ENCODE measurements at places on chromosomes 1 and 21. TPM values are rescaled to one million over a fixed set of nuclear protein-coding genes. Genes with fewer than 3 reads are reported as not detected.

NBL1 gene
- 14.0 TPM for total RNA-seq

- peak; percentile 81 for DNase-seq
- H3K27me3 ChIP-seq, result peaks cover 23% of the 10 kb centered on the region
- peaks cover 8% of the 10 kb centered on the region for H3K4me1 ChIP-seq
- no peaks in the 10 kb centered on the region for H3K36me3 ChIP-seq
- peak overlapping the region; percentile 53 for H3K27ac ChIP-seq
- no peak overlapping the region for H3K4me3 ChIP-seq
Measured at GRCh38 chr1:12067900-12068821, 5.1 kb downstream of the TNFRSF8 start.

DNA sequence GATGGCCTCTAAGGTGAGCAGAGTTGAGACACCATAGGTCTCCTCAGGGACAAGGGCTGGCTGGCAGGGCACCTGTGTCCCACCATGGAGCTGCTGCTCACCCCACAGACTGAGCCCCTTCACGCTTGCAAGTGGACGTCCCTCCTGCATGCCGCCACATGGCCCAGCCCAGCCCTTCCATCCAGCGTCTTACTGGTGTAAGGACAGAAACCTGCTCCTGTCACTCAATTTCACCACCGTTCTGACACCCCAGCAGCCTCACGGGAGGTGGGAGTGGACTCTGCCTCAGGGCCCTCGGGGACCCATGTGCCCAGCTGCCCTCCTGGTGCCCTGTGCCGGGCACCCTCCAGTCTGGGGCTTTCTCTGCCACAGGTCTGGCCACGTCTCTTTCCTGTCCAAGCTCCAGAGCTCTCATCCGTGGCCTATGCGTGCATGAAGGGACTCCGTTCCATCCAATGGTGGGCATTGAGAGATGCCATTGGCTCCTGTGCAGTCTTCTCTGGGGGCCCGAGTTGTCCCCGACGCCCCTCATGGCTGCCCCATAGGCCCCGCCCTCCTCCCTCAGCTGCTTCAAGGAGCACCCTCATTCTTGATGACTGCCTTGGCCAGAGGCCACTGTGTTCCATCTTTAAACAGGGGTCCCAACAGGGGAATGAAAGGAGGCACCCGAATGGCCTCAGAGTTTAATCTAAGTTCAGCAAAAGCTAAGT, 42.6 kb upstream of the COL6A1 start:
- DNase-seq, result no peak
- no peaks in the 10 kb centered on the region for H3K36me3 ChIP-seq
- no peaks in the 10 kb centered on the region for H3K27me3 ChIP-seq
- no peaks in the 10 kb centered on the region for H3K4me1 ChIP-seq
- H3K4me3 ChIP-seq, result no peak overlapping the region

- peaks cover 20% of the 10 kb centered on the region for H3K4me1 ChIP-seq
- H3K27me3 ChIP-seq, result no peaks in the 10 kb centered on the region
- peak overlapping the region; percentile 24 for H3K27ac ChIP-seq
- H3K36me3 ChIP-seq, result peaks cover 47% of the 10 kb centered on the region
Measured at GRCh38 chr21:45154511-45155508, 80.4 kb downstream of the ADARB1 start.

DNA sequence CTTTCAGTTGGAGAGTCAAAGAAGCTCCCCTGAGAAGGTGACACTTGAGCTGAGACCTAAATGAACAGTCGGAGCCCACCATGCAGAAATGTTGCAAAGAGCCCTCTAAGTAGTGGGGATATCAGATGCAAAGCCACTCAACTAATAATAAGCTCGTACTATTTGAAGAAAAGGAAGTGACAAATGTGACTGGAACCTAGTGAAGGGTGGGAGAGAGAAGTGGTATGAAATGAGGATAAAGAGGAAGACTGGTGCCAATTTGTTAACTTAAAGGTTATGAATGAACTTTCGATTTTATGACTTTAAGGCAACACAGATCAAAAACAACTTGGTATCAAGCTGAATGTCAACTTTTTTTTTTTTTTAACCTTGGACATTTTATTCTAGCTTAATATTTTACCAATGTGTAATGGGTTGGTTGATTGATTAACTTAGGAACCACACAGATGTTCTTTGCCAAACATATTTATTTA, 14.7 kb downstream of the LYPLAL1 start:
- H3K27me3 ChIP-seq, result no peaks in the 10 kb centered on the region
- H3K27ac ChIP-seq, result no peak overlapping the region
- H3K4me1 ChIP-seq, result peaks cover 5% of the 10 kb centered on the region
- DNase-seq, result no peak
- 0 out of 2 replicates have a peak, but pooled peaks cover 3% of the 10 kb centered on the region for H3K36me3 ChIP-seq

DNA sequence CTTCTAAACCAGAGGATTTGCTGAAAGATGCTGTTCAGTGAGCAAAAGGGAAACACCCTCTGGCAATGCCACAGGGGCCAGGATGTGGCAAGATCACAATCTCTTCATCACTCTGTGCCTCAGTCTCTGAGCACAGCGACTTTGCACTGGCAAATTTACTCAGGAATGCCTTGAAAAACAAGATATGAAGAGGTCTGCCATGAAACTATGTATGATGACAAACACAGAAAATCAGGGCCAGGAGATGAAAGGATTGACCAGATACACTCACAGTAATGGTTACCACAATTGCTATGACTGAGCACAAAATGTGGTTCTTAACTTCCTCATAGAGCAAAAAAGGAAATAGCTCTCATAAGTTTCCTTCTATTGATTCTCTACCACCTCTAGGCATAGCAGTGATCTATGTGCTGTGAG, 5.8 kb downstream of the TTC13 start:
- H3K4me1 ChIP-seq, result 0 out of 2 replicates have a peak, but pooled peaks cover 2% of the 10 kb centered on the region
- DNase-seq, result peak; percentile 13
- H3K27ac ChIP-seq, result no peak overlapping the region
- H3K4me3 ChIP-seq, result no peak overlapping the region
- no peaks in the 10 kb centered on the region for H3K27me3 ChIP-seq

DNA sequence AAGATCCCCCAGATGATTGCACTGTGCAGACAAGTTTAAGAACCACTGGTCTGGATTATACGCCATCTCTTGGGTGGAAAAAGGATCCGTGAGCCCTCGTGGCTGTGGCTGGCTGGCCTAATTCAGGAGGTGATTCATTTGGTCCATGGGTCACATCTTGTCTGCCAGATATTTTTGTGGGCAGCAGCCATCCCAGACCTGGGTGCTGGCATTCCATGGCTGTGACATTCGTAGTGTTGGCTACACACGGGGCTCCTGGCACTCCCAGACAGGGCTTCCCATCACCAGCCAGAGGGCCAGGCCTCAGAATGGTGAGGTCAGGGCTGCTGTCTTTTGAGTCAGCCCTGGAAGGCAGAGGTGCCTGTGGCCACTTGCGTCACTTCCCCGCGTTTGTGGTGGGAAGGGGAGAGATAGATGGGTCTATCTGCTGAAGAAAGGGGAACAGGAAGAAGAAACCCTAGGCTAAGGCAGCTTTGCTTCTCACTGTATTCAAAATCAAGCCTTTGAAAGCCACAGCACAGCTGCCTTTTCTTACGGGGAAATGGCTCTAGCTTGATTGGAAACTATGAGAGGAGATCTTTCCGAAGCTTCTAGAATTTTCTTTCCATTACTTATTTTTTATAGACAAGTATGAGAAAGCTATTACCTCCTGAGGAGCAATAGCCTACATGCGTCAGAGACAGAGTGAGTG, 32.4 kb downstream of the EIF2D start:
- H3K27ac ChIP-seq, result no peak overlapping the region
- peaks cover 4% of the 10 kb centered on the region for H3K4me1 ChIP-seq
- peak; percentile 22 for DNase-seq
- H3K36me3 ChIP-seq, result no peaks in the 10 kb centered on the region
- no peak overlapping the region for H3K4me3 ChIP-seq

DNA sequence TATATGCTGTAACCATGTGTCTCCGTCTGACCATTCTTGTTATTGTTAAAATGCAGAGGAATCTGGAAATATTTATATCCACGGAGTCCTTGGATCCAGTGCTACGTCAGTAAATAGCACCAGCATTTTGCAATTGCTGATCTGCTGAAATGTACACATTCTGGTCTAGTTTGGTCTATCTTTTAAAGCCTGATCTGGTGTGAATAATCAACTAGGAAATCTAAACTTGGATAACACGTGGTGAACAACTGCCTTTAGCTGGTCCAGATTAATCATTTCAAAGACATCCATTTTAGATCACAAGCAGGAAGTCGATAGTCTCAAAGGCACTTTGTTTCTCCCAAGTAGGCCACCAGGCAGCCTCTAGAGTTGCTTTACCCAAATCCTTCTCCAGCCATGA, 32.6 kb downstream of the PDPN start:
- no peaks in the 10 kb centered on the region for H3K36me3 ChIP-seq
- H3K4me3 ChIP-seq, result no peak overlapping the region
- H3K4me1 ChIP-seq, result peaks cover 2% of the 10 kb centered on the region

DNA sequence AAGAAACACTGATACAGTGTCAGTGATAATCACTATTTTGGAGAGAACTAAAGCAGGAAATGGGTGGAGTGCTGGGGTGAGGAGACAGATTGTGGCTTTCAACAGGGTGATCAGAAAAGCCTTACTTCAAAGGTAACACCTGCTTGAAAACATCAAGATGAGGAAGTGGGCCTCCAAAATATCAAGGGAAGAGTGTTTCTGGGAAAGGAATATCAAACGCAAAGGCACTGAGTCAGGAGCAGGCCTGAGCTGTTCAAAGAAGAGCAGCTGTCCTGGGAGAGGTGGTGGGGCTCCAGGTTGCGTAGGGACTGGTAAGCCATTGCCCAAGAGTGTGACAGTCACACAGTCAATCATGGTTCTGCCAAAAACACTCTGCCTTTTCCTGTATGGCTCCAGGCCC, 47.1 kb upstream of the ATP1A1 start:
- no peak overlapping the region for H3K27ac ChIP-seq
- no peaks in the 10 kb centered on the region for H3K4me1 ChIP-seq
- H3K36me3 ChIP-seq, result no peaks in the 10 kb centered on the region
- H3K27me3 ChIP-seq, result peaks cover 7% of the 10 kb centered on the region

DNA sequence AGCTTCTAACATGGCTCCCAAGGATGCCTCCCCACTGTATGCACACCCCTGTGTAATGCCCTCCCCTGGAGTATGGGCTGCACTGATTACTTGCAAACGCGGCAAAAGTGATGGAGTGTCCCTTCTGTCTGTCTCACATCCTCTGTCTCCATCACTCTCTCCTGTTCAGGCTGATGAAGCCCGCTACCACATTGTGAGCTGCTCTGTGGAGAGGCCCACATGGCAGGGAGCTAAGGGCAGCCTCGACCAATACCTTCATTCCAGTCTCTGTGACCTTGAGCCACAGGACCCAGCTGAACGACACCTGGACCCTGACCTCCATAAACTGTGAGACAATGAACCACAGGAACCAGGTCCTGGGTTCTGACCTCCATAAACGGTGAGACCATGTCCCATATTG, 154.1 kb upstream of the ETV3 start:
- no peaks in the 10 kb centered on the region for H3K4me1 ChIP-seq
- no peak overlapping the region for H3K27ac ChIP-seq
- no peak for DNase-seq
- H3K4me3 ChIP-seq, result no peak overlapping the region
- H3K36me3 ChIP-seq, result no peaks in the 10 kb centered on the region
- no peaks in the 10 kb centered on the region for H3K27me3 ChIP-seq

DNA sequence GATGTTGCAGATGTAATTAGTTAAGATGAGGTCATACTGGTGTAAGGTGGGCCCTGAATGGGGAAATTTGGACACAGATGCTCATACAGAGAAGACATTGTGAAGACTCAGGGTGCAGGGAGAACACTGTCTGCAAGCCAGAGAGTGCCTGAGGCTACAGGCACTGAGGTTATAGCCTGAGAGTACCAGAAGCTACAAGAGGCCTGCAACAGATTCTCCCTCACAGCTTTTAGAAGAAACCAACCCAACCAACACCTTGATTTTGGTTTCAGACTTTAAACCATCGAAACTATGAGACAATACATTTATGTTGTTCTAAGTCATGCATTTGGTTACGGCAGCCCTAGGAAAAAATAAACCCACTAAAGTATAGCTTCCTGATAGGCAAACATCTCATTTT, 321.7 kb upstream of the USP25 start:
- H3K36me3 ChIP-seq, result no peaks in the 10 kb centered on the region
- H3K27ac ChIP-seq, result no peak overlapping the region
- no peaks in the 10 kb centered on the region for H3K4me1 ChIP-seq
- H3K4me3 ChIP-seq, result no peak overlapping the region
- no peak for DNase-seq

DNA sequence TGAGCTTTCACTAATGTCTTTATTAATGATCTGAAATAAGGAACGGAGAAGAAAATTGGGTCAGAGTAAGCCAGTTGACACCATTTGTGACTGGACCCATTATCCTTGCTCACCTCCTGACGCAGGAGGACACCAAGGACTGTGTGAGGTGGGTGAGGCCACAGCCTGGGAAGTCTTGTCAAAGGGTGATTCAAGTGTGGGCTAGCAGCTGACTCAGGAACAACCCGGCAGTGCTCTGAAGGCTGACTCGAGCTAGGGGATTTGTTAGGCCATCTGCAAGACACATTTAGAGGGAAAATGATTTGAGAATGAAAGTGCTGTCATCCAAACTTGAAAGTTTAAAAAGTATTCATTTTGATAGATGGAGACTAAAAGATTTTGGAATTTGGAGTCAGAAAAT, 21.2 kb downstream of the PRRX1 start:
- no peaks in the 10 kb centered on the region for H3K27me3 ChIP-seq
- H3K4me3 ChIP-seq, result no peak overlapping the region

- H3K4me1 ChIP-seq, result peaks cover 18% of the 10 kb centered on the region
- H3K4me3 ChIP-seq, result no peak overlapping the region
- no peaks in the 10 kb centered on the region for H3K27me3 ChIP-seq
- H3K27ac ChIP-seq, result peak overlapping the region; percentile 57
Measured at GRCh38 chr1:109389638-109390341, 7.9 kb downstream of the SORT1 start.

- no peak for DNase-seq
- H3K36me3 ChIP-seq, result no peaks in the 10 kb centered on the region
- H3K27ac ChIP-seq, result no peak overlapping the region
- H3K27me3 ChIP-seq, result peaks cover 6% of the 10 kb centered on the region
- no peaks in the 10 kb centered on the region for H3K4me1 ChIP-seq
Measured at GRCh38 chr21:42547906-42548365, 34.3 kb downstream of the SLC37A1 start.

All from IMR-90 (cell line).